ENCODE measurements at places on chromosomes 5 and 9.

DNA sequence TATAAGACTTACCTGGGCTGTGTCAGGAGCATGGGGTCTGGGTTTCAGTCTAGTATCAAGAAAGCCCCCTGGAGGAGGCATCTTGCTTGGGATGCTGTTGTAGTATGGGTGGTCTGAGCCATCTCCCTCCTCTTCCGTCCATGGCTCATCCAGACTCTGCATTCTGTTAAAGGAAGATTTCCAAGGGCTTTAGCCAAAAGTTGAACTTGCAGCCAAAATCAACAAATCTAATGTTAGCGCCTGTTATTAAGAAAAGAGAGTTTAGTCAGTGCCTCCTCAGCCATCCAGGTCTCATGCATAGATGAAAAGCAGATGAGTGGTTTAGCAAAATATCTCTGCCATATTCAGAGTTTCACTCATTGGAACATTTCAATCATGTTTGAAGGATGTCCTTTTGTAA lies 55.6 kb downstream of the S1PR3 start:
- DNase-seq, result no peak

DNA sequence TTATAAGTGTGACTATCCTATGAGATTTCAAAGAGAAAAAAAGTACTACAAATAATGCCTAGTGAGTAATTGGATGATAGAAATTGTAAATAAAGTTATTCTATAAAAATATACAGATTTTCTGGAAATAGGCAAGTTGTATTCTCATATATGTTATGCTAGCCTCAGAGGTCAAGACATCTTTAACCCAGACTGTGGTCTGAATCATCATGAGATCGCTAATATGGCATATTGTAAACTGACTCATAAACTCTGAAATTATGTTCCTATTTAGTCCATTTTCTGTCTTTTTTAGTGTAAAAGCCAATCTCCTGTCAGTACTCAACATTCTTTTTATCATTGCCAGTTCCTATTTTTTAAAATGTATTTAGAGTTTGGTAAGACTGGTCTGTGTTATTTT lies 14.2 kb downstream of the LOX start:
- no peak for DNase-seq

DNA sequence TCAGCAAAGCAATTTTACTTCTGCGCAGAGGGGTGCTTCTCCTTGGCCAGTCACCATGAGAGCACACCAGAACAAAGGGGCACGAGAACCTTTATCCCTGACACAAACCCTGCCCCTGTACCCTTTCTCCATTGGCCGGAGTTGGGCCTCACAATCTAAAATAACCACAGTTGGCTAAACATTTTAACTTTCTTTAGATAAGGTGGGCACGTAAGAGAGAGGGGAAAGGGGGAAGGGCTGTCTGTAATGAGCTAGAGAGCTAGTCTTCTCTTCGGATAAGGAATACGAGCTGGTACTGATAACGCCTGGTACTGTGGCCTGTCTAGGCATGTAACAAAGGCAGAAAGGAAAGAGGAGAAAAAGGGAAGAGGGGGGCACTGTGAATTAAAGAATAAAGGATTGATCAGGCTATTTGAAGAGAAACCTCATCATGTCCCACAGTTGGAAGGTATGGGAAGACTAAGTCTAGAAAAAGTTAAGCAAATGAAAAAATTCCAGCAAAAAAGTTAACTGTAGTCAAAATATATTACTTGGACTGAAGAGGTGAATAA lies 1.8 kb upstream of the IARS1 start:
- DNase-seq, result peak; percentile 14

GRCh38 chr9:34995670-34996060 lies 6.1 kb downstream of the DNAJB5 start:
- DNase-seq, result no peak

DNA sequence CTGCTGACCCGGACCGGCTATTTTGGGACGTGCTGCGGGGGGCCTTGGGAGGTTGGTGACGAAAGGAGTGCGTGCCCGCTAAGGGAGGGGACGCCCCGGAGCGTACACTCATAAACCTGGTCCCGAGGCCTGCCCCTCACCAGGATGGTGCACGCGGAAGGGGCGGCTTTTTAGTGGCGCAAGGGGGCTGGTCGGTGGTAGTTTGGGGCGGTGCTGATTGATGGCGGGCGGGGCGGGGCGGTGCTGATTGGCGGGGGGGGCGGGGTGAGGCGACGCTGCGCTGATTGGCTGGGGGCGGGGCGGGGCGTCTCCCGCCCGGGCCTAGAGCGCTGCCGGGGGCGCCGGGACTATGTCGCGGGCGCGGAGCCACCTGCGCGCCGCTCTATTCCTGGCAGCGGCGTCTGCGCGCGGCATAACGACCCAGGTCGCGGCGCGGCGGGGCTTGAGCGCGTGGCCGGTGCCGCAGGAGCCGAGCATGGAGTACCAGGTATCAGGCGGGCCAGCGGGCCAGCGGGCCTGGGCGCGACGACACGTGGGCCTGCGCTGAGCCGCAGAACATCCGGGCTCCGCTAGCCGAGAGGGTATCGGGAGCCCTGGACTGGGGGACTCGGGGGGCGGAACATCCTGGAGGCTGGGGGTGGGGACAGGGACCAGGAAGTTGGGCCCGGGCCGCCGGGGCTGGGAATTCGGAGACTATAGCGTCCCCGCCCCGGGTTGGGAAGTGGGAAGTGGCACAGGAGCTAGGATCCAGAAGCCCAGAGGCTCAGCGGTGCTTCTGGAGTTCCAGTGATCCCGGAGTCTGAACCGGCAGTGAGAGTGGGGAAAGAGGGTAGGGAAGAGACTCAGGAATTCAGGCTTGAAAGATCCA lies at the start of gene FPGS:
FPGS (plus strand) TSS at position 307 of the 868 bp plus-strand sequence; CDS start at position 350, 43 bp downstream.
- DNase-seq, result peak; percentile 87

- DNase-seq, result no peak
Observed at GRCh38 chr9:34887841-34888240, 70.2 kb upstream of the PHF24 start.

DNA sequence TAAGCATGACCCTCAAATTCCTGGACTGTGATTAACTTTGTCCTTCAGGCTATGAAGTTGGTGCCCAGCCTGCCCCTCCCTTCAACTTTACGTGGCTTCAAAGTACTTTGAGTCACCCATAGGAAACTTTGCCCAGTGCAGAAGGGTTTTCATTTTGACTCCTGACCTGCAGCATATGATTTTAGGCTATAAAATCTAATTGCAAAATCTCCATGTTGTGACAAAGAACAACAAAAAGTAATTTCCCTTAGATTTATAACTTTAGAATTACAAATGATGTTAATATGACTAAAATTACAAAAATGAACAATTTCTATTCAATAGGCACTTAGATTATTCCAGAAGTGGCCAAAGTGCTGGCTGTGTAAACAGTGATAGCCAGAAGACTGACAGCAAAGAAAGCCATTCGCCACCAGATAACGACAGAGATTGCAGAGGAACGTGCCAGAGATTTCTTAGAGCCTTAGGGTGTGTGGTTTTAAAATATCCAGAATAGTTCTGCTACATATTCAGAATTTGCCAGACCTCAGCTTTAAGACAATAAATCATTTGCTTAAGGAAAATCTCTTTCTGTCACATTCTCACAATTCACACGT lies 197.4 kb downstream of the SEMA5A start:
- DNase-seq, result no peak

DNA sequence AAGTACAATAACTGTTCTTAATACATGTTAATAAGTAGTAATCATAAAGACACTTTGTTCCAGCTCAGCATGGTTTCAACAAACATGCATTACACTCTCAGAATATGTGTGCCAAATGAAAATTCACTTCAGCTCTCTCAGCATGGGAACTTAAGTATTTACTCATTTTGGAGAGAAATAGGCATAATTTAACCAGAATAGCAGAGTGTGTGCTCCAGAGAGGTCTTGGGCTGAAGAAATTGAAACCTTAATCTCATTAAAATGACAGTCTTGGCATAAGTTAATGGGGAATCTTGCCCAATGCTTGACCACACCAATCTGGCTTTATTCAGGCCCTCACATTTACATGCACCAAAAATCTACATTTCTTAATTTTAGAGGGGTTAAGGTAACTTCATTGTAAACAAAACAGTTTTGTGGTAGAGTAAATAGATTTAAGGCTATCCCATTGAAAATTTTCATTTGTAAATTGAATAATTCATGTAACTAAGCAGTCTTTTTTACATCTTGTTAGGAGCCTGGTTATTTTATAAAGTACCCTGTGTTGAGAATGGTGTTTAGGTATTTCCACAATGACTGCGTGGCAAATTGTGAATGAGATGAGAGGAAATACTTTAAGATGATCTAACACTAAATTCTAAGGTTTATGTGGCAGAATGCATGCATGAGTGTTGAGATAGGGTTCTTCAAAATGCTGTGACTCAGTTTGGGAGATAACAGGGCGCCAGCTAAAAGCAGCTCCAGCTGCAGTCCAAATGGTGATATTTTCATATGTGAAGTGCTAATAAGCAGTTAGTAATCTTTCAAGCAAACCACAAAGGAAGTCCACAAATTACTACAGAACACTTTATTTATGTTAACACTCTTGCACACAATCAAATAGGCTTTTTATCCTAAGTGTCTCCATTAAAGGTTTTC lies 11.3 kb upstream of the LOX start:
- DNase-seq, result no peak

- DNase-seq, result no peak
Observed at GRCh38 chr5:158456756-158457155, 597.8 kb upstream of the CLINT1 start.

DNA sequence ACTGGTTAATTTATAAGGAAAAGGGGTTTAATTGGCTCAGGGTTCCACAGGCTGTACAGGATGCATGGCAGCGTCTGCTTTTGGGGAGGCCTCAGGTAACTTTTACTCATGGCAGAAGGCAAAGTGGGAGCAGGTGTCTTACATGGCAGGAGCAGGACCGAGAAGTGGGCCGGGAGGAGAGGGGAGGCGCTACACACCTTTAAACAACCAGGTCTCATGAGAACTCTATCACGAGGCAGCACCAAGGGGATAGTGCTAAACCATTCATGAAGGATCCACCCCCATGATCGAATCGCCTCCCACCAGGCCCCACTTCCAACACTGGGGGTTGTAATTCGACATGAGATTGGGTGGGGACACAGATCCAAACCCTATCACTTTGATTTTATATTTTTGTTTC lies 21.7 kb downstream of the TMEM171 start:
- DNase-seq, result no peak

GRCh38 chr9:37390759-37391158 lies 31.7 kb upstream of the GRHPR start:
- peak; percentile 58 for DNase-seq

DNA sequence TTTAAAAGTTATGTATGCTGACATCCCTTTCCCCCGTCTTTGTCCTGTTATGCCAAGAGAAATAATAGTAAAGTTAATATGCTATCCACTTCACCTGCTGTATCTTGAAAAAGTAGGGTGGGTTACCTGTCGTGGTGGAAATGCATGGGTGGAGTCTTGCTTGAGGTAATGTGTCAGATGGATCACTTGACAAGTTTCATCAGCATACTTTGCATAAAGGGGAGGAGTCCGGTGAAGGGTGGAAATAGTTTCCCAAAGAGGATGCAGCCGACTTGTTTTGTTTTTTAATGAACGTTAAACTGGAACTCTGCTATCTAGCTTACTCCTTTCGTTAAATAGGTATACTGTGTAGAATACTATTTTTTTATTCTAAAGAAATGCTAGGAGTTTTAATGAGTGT lies 9.0 kb upstream of the DMRT3 start:
- no peak for DNase-seq

GRCh38 chr5:90558344-90559192 lies at the start of gene ADGRV1:
ADGRV1 (plus strand) TSS chr5:90558797; CDS start chr5:90558896, 99 bp downstream.
- peak; percentile 99 for DNase-seq

DNA sequence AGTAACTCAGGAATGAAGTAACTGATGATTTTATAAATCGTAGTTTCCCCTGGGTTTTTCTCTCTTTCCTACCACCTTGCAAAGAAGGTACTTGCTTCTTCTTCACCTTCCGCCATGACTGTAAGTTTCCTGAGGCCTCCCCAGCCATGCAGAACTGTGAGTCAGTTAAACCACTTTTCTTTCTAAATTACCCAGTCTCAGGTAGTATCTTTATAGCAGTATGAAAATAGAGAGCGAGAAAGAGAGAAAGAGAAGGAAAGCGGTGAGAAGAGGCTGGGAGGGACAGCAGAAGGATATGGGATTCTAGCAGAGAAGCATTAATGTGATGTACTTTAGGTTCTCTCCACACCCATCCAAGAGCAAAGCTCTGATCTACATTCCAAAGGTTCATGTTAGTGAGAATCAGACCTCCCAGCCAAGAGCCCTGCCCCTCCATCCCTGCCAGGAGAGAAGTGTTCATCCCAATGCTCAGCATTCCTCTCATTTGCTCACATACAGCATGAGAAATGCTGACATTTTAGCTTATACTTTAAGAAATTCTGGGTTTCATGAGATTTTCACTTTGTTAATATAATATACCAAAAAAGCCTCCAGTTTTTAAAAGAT lies 185.0 kb upstream of the PTGER4 start:
- DNase-seq, result no peak

DNA sequence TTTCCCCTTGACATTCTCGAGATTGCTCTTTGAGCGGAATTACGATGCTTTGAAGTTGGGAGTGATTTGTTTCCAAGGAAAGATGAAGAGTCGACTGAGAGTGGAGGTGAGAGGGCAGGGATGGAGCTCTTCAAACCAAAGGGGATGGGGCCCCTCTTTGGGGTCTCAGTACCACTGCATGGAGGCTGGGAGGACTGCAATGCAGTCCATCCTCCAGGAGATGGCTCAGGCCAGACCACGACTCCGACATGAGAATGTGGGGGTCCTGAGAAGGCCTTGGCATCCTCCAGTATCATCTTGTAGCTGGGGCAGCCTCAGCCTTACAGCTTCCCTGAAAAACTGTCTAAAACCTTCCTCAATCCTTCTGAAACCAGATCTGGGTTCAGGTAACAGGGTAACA lies 51.1 kb upstream of the CDKN2AIPNL start:
- no peak for DNase-seq

GRCh38 chr5:148915224-148915817 lies 88.9 kb downstream of the ADRB2 start:
- DNase-seq, result no peak

DNA sequence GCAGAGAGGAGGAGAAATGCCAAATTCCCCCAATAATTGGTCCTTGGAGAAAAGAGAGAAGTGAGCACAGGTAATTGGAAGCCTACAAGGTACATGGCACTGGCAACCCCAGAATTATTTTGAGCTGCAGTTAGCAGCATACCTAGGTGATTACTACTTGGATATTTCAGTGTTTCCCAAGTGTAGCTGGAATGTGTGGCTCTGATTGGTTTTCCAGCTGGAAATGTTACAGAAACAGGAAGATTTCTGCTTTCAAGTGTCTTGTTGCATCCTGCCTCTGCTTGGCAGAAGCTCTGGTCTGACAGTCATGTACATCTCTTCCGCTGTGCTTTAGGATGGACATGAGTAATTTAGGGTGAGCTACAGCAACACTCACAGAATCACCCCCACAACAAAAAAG lies 262.1 kb downstream of the ENC1 start:
- DNase-seq, result no peak

- DNase-seq, result no peak
Observed at GRCh38 chr5:173846929-173847501, 41.1 kb upstream of the CPEB4 start.

All from ELF-1 (cell line).